Stimulated activated CD4-positive, alpha-beta T cell treated with anti-CD3 and anti-CD28 coated beads, Interleukin-4, amount 100 ng/mL, for 4 hours (primary cell): ENCODE measurements at places on chromosomes 7 and 10.
A peak's percentile ranks its signal among the peaks of the same experiment; 100 is the strongest.

- DNase-seq, result no peak
Measured at GRCh38 chr10:103638948-103639347, 145.4 kb downstream of the NEURL1 start.

- no peak for DNase-seq
Measured at GRCh38 chr10:132479603-132480221, 57.9 kb upstream of the INPP5A start.

- DNase-seq, result no peak
Measured at GRCh38 chr10:107542016-107542415, 377.5 kb upstream of the SORCS1 start.

DNA sequence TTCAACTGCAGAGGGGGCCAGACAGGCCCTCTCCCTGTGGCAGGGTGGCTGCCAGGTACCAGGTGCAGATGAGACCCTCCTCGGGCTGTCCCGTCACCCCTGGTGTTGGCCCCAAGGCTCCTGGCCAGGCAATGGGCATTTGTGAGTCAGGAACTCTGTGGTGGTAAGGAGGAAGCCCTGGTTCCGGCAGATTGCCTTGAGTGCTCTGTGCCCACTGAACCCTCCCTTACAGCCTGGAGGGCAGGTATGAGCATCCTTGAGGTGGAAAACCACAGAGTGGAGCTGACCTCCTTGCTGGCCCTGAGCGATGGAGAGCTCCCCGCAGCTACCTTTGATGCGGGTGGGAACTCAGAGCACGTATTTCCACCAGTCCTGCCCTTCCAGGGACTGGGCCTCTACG, 2.0 kb downstream of the PAOX start:
- DNase-seq, result no peak

- DNase-seq, result no peak
Measured at GRCh38 chr7:77242068-77242467, 42.4 kb upstream of the FGL2 start.

- no peak for DNase-seq
Measured at GRCh38 chr7:41224063-41224763, 478.7 kb downstream of the INHBA start.

DNA sequence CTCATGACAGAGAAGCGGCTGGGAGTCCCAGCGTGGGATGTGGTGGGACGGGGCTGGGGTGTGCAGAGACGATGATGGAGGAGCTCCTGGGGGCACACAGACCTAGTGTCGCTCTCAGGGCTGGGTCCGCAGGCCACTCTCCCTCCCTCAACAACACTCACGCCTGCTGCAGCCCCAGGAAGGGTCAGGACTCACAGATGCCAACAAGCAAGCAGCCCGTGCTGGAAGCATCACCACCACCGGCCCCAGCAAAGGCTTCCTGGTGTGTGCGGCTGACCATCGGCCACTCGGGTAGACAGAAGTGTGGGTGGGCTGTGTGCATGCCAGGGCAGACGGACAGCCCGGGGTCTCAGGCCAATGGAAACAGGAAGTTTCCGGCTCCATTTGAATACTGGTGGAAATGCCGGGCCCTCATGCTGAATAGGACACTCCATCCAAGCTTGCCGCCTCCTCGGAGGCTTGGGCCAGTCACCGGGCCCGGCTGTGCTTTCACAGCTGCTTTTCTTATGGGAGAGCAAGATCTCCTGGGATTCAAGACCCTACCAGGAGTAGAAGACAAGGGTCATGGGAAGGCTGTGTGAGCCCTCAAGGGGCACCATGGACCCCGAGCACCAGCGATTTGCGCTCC, 178.1 kb downstream of the ELFN1 start:
- DNase-seq, result no peak

GRCh38 chr10:5977471-5978229, at the start of gene IL15RA:
Gene IL15RA (minus strand): TSS chr10:5977543. CDS start chr10:5977492, 51 bp downstream.
- peak; percentile 89 for DNase-seq

GRCh38 chr10:125738206-125738605, 18.7 kb downstream of the EDRF1 start:
- DNase-seq, result no peak

- peak; percentile 41 for DNase-seq
Measured at GRCh38 chr7:4797858-4798705, 22.7 kb downstream of the AP5Z1 start.

GRCh38 chr10:91983416-91983815, 59.8 kb downstream of the BTAF1 start:
- DNase-seq, result no peak

- no peak for DNase-seq
Measured at GRCh38 chr7:68067845-68068244, 1071.2 kb downstream of the TYW1 start.

GRCh38 chr7:141053626-141054025, 20.2 kb upstream of the TMEM178B start:
- peak; percentile 42 for DNase-seq

GRCh38 chr10:9515922-9516321, 1461.4 kb downstream of the GATA3 start:
- no peak for DNase-seq

GRCh38 chr7:15215616-15216015, 313.1 kb upstream of the DGKB start:
- DNase-seq, result no peak

DNA sequence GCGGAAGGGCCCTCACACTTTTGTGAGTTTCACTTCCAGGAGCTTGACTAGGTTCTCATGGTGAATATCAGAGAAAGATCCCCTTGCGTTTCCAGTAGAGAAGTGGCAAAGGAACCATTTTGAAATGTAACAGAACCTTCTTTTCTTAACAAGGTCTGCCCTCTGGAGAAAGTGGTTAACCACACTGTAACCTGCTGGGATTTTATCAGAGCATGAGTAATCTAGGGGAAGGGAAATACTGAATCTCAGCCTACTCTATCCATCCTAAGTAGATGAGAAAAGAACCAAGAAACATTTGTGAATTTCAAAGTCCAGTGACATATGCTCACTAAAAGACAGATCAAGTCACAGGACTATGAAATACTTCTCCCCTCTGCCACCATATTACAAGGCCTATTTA, 235.5 kb downstream of the ZEB1 start:
- no peak for DNase-seq

- DNase-seq, result no peak
Measured at GRCh38 chr7:138125598-138126111, 49.4 kb downstream of the AKR1D1 start.

DNA sequence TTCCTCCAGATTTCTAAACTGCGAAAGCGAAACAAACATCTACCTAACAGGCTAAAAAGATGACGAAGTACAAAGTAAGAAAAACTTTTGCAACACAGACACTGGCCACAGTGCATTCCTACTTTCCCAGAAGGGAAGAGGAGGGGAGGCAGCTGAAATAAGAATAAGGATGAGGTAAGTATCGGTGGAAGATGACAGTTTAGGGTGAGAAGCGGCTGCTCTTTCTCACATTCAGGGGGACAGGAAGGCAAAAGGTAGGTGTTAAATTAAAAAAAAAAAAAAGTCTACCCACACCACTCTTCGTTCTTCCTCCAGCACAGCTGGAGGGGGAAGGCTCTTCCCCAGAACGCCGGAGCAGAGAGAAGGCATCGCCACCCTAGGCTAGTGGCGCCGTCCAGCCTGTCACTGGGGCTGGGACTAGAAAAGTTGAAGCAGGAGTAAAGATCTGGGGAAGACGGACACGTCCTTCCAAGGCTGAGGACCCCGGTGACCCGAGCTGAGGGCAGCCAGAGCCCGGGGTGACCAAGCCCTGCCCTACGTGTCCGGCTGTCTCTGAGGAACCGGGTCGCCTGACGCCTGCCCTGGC, 846 bp downstream of the DNAJC1 start:
- peak; percentile 12 for DNase-seq

DNA sequence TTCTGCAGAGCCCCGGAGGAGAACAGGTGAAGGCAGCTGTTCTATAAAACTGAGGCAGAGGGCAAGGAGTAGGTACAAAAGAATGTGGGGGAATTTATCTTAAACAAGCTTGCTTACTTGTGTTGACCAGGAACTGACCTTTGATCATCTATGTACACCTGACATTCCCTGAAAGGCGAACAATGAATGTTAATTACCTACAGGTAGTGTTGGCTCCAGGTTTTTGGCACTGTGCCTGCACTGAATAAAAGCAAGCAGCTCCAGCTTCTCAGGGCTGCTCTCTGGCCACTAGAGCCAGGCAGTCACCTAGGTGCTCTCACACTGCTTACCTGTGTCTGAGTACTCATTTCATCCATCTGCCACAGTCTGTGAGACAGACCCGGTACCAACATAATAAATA, 87.0 kb downstream of the RAPGEF5 start:
- no peak for DNase-seq

GRCh38 chr10:73096041-73096448, 621 bp downstream of the P4HA1 start:
- peak; percentile 63 for DNase-seq

DNA sequence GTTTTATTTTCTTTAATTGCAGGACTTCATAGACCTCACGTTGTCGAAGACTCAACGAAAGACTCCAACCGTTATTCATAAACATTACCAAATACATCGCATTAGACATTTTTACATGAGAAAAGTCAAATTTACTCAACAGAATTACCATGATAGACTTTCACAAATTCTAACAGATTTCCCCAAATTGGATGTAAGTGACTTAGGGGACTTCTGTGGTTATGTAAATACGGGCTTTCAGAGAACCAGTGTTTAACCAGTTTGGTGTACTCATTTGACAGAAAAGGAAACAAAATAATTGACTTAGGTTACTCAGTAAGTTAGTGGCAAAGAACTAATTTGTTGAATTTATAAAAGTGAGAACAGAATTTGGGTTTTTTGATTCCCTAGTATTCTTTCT, 4.2 kb downstream of the GTPBP4 start:
- no peak for DNase-seq

GRCh38 chr10:71770789-71771188, 2.5 kb downstream of the VSIR start:
- no peak for DNase-seq

- DNase-seq, result no peak
Measured at GRCh38 chr10:124254490-124254889, 161.1 kb upstream of the CHST15 start.

- DNase-seq, result no peak
Measured at GRCh38 chr10:61280303-61280702, 172.9 kb downstream of the TMEM26 start.

GRCh38 chr7:139697056-139697455, 80.7 kb downstream of the HIPK2 start:
- no peak for DNase-seq

DNA sequence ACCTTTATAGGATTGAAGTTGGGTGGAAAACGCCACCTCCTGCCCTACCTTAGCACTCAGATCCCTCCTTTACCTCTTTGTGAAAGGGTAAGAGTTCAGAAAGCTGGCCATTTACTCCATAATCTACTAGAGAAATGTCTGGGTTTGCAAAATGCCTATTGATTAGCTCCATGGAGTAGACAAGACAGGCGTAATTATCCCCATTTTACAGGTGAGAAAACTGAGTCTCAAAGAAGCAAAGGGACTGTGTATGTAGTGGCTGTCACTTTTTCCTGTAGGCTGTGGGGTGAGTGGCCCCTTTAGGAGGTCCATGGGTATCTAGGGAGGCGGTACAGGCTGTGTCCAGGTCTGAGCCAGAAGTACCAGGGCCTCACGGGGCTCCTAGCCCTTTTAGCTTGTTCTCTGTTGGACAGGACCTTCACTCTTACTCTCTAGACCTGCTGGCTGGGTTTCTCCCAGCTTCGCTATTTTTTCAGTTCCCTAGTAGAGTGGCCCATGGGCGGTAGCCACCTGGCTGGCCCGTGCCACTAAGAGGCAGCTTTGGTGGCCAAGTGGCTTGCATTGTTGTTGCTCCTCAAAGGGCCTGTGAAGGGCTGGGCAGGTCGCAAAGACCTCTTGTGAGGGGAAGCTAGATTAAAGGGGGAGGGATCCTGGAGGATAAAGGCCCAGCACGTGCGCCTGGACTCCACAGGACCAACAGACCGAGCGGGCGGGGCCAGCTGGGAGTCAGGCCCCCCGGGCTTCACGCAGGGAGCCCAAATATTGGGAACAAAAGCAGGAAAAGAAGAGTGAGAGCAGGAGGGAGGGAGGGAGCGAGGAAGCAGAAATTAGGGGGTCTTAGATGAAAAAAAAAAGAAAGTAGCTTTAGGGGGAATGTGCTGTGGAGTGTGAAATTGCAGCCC, 4.7 kb upstream of the PAX2 start:
- DNase-seq, result no peak

DNA sequence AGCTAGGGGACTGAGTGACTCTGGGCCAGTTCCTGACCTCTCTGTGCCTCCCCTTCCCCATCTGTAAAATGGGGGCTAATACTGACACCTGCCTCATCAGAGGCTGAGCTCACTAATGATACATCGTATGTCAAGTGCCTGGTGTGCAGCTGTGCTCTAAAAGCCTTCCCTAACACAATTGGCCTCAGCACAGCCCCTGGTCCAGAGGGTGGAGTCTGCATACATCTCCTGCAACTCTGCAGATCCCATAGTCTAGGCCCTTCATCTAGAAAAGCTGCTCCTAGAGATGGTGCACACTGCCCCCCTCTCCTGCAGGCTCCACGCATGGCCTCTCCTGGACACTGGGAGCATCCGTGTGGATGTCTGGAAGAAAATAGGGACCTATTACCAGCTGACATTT, 255.0 kb downstream of the RPS24 start:
- no peak for DNase-seq

DNA sequence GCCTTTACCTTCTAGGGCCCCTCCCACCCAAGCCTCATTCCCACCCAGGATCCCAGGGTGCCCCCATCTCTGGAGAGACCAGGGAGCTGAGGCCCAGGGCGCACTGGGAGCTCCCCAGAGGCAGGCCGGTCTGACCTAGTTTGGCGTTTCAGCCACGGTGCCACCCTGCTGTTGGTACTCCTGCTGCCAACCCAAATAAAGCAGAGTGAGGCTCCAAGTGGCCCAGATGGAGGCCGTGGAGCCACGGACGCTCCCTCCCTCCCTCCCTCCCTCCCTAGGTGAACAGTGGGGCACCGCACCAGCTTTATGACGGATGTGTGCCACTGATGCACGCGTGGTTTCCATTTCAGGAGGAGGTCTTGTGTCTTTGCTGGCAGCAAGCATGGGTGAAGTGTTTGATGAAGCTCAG, 1.8 kb downstream of the INPP5A start:
- DNase-seq, result peak; percentile 59

- DNase-seq, result peak; percentile 64
Measured at GRCh38 chr7:111138193-111138569, 47.3 kb downstream of the LRRN3 start.

GRCh38 chr10:123633636-123634035, 32.5 kb upstream of the GPR26 start:
- DNase-seq, result no peak
